NCI-H226 (cell line): ENCODE measurements at places on chromosomes 7 and 10.

DNA sequence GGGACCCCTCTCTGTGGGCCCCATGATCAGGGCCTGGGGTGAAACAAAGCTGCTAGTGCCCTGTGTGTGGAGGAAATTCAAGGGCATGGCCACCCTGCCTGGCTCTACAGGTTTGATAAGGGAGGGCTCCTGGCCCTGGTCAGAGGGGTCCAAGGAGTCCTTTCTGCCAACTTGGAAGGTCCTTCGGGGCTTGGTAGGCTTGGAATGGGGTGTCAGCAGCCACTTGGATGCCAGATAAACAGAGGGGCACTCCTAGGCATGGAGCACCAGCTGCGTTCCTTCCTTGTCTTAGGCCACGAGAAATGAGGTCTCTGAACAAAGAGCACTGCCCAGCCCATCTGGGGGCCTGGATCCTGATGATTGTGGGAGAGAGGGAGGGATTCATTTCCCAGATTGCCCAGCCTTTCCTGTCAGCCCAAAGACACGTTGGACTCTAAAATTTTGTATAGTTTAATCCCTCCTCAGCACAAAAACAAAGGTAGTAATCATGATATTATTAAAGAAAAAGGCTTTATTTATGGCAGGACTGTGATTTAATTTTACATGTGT is 5.1 kb downstream of the MTURN start:
- DNase-seq: no peak

- DNase-seq: no peak
Observed at GRCh38 chr7:124698964-124699363, 66.6 kb downstream of the GPR37 start.

GRCh38 chr7:82294382-82294784 is 149.2 kb downstream of the CACNA2D1 start:
- no peak for DNase-seq

DNA sequence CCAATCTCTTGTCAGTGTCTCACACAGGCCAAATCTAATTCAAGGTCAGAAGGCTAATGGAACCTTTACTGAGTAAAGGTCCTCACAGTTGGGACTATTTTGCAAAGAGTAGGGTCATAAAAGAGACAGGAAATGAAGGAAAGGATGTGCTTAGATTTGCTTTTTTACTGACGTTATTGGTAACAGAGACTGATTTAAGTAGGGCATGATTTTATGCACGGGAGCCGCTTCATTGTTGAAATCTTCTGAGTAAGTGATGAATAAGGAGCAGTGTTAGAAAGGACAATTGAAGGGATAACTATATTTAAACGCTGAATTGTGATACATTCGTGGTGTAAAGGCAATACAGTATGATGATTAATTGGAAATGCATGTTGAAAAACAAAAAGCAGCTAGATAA is 261.5 kb downstream of the MALRD1 start:
- no peak for DNase-seq

DNA sequence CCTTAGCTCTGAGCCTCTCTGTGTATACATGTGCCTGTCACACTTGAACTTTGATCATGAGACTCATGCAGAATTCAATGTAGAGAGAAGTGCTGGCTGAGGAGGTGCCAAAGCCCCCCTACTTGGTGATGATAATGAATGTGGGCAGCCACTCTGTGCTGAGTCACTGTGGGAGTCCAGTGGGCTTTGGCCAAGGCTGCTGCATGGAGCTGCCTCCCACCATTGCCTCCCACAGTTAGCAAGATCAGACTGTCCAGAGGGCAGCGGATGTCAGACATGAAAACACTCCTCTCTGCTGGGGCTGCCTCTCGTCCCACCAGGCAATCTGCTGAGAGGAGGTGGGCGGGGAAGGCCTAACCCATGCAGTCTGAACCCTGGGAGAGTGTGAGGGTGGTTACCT is 180.3 kb downstream of the SH2D4B start:
- DNase-seq: no peak

DNA sequence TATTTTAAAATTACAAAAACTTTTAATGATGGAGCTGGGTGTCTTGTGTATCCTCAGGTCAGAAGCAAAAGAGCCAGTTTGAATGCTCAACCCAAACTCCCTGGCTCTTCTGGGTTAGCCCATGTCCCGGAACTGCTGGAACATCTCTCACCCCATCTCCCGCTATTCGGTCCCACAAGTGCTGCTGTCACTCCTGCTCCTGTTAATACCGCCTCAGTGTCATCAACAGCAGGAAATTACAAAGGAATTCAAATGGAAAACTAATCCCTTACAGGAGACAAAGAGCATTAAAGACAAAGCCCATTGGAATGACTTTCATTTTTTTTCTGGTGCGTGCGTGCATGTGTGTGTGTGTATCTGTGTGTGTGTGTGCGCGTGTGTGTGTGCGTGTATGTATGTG is 112.0 kb upstream of the C7orf33 start:
- DNase-seq: no peak
